Stomach (tissue), 19 donors: ENCODE measurements at places on chromosomes 3 and 15. TPM values are rescaled to one million over a fixed set of nuclear protein-coding genes. Genes with fewer than 3 reads are reported as not detected.
A peak's percentile ranks its signal among the peaks of the same experiment; 100 is the strongest.

- H3K4me1 ChIP-seq = no peaks in the 10 kb centered on the region
- no peak for DNase-seq
- no peaks in the 10 kb centered on the region for H3K36me3 ChIP-seq
- no peak overlapping the region for H3K4me3 ChIP-seq
Measured at GRCh38 chr3:189908646-189909045, 212.1 kb downstream of the P3H2 start.

Gene CPN2
- total RNA-seq = not detected

DNA sequence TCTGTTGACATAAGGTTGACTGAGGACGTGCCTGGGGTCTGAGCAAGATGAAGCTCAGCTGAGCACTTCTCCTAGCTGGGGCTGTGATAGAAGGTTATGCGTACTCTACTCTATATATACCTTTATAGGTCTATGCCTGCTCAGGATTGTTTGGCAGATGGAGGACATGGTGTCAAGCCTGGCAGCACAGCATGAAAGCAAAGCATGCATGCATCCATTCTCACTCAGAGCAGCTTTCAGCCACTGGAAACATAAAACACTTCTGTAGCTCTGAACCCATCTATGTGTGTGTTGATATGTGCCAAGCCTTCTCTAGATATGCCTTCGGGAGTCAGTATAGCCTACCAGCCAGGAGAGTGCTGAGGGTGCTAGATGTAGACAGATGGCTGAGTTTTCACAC, 142.3 kb upstream of the NUDT16 start:
- no peaks in the 10 kb centered on the region for H3K4me1 ChIP-seq
- H3K4me3 ChIP-seq = no peak overlapping the region
- H3K27ac ChIP-seq = no peak overlapping the region
- no peak for DNase-seq
- no peaks in the 10 kb centered on the region for H3K27me3 ChIP-seq

Gene SERPINI2
- not detected for total RNA-seq

DNA sequence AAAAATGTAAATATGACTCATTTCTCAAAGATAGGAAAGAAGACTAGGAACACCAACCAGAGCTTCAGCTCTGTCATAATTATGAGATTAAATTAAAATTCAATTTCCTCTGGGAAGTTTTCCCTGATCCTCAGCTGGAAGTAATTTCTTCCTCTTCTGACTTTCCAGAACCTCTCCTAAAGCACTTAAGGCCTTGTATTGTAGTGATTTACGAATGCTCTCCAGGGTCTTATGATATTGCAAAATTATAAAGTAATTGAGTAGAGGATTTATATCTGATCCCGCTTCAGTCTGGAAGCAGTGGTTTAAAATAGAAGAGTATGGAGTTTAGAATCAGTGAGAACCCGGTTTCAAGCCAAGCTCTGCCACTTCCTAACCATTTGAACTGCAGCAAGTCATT, 279.8 kb downstream of the ZPLD1 start:
- no peaks in the 10 kb centered on the region for H3K4me1 ChIP-seq
- H3K4me3 ChIP-seq = no peak overlapping the region
- no peak overlapping the region for H3K27ac ChIP-seq
- no peak for DNase-seq

Gene SPINT1
- 297 TPM for total RNA-seq

Gene VGLL3
- total RNA-seq = 5.5 TPM

Gene KIF15
- total RNA-seq = 7.5 TPM

DNA sequence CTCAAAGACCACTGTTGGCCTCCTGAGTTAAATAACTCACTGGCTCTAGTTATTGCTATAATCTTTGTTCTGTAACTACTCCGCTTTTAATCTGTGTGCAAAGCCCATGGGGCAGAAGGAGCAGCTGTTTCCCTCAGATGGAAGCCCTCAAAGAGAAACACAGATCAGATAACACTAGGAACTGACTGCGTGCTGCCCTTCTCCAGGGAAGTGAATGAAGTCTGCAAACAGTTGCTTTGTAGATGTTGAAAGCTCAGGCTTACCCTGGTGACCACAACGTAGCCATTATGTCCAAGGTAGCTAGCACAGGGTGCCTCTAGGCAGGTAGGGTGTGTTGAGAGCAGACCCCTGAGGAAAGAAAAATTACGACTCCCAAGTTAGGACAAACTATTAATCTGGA, 152.3 kb upstream of the STAC start:
- no peak for DNase-seq
- H3K36me3 ChIP-seq = no peaks in the 10 kb centered on the region
- no peak overlapping the region for H3K4me3 ChIP-seq
- no peak overlapping the region for H3K27ac ChIP-seq
- no peaks in the 10 kb centered on the region for H3K27me3 ChIP-seq

Gene PIGBOS1
- total RNA-seq = 11.2 TPM

Gene ATP13A4
- total RNA-seq = 33.0 TPM

DNA sequence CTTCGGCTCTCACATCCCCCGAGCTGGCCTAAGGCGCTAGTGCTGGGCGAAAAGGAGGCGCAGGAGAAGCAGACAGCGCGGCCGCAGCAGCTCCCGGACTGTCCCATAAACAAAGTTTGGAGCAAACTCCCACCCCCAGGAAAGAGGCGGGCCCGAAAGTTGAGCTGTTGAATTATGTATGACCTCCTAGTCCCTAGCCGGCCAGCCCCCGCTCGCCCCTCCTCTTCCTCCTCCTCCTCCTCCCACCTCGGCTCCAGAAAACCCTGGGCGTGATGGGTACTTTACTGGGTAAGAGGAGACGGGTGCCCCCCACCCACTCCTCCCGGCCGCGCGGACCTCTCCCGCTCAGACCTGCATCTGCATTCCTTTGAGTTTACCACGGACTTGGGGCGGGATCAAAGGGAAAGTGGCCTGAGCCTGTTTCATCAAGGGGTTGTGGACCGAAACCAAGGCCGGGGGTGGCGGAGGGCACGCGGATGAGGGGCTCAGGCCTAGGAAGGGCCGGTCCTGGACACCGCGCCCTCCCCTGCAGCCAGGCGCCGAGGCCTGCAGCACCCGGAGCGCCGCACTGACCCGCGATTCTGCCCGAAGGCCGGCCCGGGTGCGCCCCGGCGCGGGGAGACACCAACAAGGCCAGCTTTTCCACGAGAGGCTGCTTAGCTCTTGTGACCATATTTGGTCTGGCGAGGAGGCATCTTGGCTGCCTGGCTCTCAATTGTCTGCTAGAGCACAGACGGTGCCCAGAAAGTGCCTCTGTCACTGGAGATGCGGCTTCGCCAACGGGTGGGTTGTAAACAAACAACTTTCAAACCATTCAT, at the start of gene WWTR1:
Gene WWTR1 (minus strand): TSS at position 100 of the 818 bp plus-strand sequence. CDS start 719 bp downstream, outside the sequence.
- H3K27ac ChIP-seq = peak within 1 kb of the TSS; percentile 98
- H3K4me1 ChIP-seq = peaks cover 24% of the 10 kb centered on the region
- no peaks in the 10 kb centered on the region for H3K36me3 ChIP-seq
- peaks cover 27% of the 10 kb centered on the region for H3K27me3 ChIP-seq
- DNase-seq = peak; percentile 88

GRCh38 chr3:29718661-29719065, 437.8 kb downstream of the RBMS3 start:
- no peaks in the 10 kb centered on the region for H3K4me1 ChIP-seq
- no peaks in the 10 kb centered on the region for H3K36me3 ChIP-seq
- H3K27me3 ChIP-seq = no peaks in the 10 kb centered on the region
- H3K4me3 ChIP-seq = no peak overlapping the region
- no peak overlapping the region for H3K27ac ChIP-seq
